NCI-H2081 (cell line): ENCODE measurements at places on chromosomes 2 and 18.
A peak's percentile ranks its signal among the peaks of the same experiment; 100 is the strongest.

DNA sequence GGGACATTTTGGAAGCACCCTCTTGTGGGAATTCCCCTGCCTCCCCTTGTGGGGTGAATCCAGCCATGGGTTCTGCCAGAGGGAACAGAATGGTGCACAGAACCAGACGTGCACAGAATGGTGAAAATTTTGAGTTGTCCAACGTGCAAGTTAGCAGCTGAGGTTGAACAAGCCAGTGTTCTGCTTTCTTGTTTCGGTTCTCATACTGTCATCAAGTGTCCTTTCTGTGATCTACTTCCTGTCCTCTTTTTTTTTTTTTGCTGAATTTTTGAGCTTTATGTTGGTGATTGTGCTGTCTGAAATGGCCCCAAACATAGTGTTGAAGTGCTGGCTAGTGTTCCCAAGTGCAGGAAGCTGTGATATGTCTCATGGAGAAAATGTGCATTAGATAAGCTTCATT, 21.5 kb upstream of the REEP1 start:
- DNase-seq, result no peak

DNA sequence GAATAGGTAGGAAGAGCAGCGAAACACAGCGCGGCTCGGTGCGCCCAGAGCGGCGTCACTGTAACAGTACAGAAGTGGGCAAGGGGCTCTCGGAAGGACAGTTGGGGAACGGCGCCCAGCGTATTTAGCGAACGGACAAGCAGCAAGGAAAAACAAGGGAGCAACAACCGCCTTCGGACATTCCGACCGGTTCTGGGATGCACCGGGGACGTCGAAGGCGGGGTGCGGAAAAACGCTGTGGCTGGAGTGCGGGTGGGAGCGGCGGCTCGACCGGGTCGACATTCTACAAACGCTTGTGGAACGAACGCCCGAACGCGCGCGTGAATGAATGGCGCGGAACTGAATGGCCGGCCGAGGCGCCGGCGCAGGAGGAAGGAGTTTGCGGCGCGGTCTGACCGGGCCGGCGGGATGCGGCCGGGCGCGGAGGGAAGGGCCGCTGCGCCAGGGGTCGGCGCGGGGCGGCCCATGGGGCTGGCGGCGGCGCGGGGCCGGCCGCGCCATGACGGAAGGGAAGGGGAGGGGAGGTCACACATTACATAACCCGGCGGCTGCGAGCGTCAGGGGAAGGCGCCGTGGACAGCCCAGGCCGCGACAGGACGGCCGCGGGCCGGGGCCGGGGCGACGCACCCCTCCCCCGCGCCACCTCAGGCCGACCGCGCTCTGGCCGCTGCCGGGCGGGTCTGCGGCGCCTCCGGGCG, 605 bp downstream of the REV1 start:
- DNase-seq, result peak; percentile 40

- DNase-seq, result peak; percentile 1
Measured at GRCh38 chr18:40907842-40908241, 1047.2 kb upstream of the PIK3C3 start.

GRCh38 chr2:55142518-55142917, 89.6 kb downstream of the CLHC1 start:
- no peak for DNase-seq

DNA sequence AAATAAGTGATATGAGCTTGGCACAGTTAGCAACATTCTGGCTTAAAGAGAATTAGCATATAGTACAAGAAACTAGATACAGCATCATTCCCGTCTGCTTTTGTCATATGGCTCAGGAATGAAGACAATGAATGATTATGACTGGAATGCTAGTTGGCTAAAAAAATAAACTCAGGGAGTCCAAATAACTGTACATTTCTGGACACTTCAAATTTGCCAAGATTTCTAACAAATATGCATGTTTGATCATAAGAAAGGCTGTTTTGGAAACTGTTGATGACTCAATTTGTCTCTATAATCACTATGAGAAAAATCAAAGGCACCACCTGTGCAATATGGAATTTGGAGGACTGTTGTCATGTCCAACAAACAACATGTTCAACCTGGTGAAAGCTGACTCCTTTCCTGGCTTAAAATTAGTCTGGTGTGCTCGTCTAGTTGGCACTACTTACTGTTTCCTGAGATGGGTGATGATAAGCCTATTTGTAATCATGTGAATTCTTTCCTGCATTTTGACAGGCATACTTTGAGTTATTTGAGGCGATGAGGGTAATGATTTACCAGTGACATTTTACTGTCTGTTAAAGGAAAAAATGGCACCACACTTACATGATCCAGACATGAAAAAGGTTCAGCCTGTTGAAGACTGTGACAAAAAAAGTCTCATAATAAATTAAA, 133.9 kb upstream of the CDH20 start:
- DNase-seq, result no peak

DNA sequence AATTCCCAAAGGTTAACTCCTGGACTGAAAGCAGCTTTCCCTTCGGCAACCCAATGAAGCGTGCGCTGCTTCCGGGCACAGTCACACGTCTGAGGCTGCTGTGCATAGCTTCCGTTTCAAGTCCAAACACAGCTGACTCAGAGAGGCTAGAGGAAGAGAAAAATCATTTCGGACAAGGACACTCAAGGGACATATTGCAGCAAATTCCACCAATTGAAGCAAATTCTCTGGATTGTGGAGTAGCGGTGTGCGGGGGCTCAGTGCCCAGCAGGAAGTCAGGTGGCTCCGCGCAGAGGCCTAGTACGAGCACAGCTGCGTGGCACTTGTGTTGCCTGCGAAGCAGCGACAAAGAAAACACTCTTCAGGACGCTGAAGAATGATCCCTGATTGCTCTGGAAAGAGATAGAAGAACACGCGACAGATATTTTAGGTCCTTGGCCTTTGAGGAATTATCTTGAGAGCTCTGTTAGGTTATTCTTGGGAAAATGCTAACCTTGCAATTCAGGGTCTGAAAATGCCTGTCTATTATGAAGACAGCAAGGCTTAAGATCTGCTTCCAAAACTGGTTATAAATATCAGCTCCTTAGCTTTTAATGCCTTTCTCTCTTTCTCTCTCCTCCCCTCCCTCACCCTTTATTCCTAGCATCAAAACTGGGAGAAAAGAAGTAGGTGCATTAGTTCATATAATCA, 352.6 kb upstream of the DLGAP1 start:
- DNase-seq, result no peak

- peak; percentile 31 for DNase-seq
Measured at GRCh38 chr2:137467246-137467862, 496.9 kb upstream of the HNMT start.

DNA sequence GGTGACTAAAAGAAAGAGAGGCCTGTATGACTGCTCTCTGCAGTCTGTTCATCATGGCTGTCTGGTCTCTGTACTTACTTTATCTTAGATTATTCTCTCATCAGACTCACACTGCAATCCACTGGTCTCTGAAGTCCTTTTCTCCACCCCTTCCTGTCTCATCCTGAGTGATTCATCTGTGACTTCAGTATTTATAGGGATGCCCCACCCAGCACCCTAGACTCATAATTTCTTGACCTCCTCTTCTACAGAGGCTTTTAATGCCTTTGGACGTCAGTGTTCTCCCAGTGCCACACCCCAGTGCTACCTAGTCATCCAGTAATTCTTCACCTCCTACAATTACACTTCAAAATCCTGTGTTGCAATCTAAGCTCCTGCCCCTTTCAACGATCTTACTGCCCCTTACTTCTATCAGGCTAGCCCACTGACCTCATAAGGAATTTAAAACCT, 14.9 kb upstream of the ITPRID2 start:
- no peak for DNase-seq

DNA sequence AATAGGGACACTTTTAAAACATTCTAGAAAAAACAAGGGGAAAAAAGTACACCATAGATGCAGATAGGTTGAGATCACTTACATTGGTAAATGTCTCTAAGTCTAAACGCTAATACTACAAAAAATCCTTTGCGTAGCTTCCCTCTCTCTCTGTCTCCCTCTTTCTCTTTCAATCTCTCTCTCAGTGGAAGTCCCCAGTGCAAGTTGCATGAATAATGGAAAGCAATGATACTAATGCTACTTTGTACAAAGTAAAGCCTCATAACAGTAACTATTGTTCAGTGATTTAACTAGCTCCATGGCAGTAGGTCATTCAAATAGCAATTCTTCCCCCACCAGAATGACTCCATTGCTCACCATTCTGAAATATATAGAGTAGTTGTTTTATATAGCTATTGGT, 12.8 kb downstream of the MEIS1 start:
- no peak for DNase-seq
